Midbrain (tissue), 1 donor: ENCODE measurements at places on chromosomes 16 and 17.

DNA sequence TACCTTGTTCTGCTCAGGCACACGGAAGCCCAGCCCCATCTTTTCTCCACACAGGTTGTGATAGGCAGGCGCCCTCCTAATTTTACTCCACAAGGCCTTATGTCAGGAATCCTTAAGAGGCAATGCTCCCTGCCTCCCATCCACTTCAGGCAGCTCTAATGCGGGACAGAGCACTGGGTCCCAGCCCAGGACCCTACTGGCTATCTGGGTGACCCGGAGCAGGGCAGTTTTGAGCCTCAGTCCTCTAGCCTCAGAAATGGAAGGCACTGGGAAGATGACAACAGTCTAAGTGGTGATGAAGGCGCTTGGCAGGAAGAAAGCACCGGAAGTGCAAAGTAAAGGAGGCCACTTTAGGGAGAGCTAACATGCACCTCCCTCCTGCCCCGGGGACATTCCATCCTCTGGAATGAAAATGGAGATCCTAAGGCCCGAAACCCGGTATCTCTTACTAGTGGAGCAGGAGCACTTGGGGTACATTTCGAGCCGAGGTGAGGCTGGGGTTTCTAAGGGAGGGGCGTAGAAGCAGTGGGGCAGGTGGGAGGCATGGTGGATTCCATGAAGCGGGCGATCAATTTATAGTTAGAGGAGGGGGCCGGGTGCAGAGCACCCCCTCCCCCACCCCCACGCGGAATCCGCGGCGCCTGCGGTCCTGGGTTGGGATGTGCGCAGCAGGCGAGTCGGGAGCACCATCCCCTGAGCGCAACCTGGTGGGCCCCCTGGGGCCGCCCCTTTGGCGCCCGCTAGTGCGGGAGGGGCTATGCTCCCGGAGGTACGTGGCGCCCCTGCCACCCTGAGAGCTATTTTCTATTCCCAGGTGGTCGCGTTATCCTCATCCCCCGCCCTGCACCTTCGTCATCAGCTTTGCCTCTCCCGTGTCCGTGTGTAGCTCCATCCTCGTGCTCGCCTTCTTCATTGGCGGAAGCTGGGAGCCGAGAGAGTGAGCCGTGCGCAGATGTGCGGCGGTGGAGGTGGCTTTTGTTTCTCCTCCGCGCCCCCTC, 4.9 kb downstream of the MT1F start:
- no peak for DNase-seq

DNA sequence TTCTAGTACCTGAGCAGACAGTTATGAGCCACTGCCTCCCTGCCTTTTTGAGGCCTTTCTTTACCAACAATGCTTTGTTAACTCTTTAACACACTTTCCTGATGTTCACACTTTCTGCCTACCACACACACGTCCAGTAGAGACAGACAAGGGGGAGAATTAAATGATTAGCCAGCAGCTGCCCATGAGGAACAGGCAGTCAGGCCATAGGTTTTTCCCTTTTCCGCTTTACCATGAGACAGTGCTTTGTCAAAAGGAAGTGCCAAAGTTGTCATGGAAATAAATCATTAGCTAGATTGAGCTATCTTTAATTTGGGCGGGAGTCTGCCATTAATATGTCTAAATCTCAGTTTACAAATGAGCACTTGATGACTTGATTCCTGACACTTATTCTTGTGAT, 102.1 kb downstream of the PITPNC1 start:
- DNase-seq, result no peak

DNA sequence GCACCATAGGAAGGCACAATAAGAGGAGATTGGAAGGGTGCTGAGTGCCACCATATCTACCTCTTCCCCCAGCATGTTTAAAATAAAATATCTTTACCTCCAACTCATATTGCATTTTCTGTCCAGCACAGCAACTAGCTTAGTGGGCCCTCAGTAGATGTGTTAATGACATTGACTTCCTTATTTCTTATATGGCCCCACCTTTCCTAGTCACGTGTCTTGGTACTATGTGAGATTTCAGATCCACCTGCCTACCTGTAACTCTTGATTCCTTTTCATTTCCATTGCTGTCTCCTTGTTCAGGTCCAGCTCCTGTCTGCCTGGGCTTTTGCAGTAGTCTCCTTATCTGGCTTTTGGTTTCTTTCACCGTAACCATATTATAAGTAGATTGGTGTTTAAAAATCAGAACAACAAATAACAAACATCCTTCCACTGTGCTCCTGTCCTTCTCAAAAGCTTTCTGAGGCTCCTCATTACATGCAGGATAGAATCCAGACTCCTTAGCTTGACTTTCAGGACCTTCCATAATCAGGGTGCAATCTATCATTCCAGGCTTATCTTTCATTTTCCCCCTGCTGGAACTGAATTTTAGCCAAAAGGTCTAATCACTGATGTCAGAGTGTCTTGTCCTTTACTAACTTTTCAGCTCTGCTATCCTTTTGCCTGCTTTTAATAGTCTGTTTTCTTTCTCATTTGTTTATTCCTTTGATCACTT, 71.3 kb downstream of the FTO start:
- no peak for DNase-seq

DNA sequence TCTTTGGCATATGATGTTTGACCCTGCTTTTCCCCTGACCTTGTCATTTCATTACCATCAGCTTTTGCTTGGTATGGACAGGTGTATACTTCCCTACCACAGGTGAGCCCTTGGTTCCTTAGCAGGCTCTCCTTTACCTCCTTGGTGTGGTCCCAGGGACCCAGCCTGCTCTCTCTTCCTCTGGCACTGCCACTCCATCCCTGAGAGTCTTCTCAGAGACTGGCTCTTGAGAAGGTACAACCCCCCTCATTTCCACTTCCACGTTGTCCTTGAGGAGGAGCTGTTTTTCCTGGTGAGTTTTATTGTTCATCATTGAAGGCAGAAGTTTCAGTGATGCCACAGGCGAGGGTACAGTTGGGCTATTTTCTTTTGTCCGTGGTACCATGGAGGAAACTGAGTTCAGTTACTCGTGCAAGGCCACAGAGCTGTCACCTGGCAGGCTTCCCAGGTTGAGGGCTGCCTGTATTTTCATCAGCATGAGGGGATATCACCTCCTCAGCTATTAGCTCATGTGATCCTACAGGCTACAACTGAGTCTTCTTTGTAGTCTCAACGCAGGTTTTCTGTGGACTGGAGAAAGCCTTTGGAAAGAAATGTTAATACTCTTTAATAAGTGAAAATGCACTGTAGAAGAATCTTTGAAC, 52.3 kb downstream of the MSI2 start:
- no peak for DNase-seq

- DNase-seq, result no peak
These were observed 454.3 kb downstream of the HAPSTR1 start for GRCh38 chr16:9545522-9546437.

- DNase-seq, result no peak
These were observed 38.0 kb upstream of the CDH15 start for GRCh38 chr16:89133457-89134127.
